ENCODE measurements at places on chromosomes 4 and X. TPM values are rescaled to one million over a fixed set of nuclear protein-coding genes. Genes with fewer than 3 reads are reported as not detected.

MAGED4 gene
- total RNA-seq, result 11.6 TPM

KCND1 gene
- total RNA-seq, result 1.1 TPM

TRIM61 gene
- total RNA-seq, result not detected

XKRX gene
- total RNA-seq, result 0.66 TPM

TKTL2 gene
- not detected for total RNA-seq

LPAR4 gene
- not detected for total RNA-seq

MAOB gene
- total RNA-seq, result 0.25 TPM

DKK2 gene
- not detected for total RNA-seq

NSG1 gene
- total RNA-seq, result 7.2 TPM

MMRN1 gene
- total RNA-seq, result not detected

INPP4B gene
- 5.6 TPM for total RNA-seq

CT45A10 gene
- not detected for total RNA-seq

RIPPLY1 gene
- 0.11 TPM for total RNA-seq

KLHL4 gene
- total RNA-seq, result 6.7 TPM

TLL1 gene
- total RNA-seq, result 0.38 TPM

SYTL4 gene
- 3.8 TPM for total RNA-seq

EDNRA gene
- 0.58 TPM for total RNA-seq

TMPRSS11B gene
- not detected for total RNA-seq

MAP3K15 gene
- 1.9 TPM for total RNA-seq

SPARCL1 gene
- total RNA-seq, result not detected

ERCC6L gene
- 9.8 TPM for total RNA-seq

CENPVL3 gene
- not detected for total RNA-seq

CXorf65 gene
- total RNA-seq, result not detected

FRAS1 gene
- total RNA-seq, result 1.7 TPM

RHOXF2 gene
- total RNA-seq, result not detected

TLR10 gene
- total RNA-seq, result not detected

GYPE gene
- total RNA-seq, result not detected

ZCCHC12 gene
- total RNA-seq, result 0.21 TPM

CCDC149 gene
- total RNA-seq, result 1.8 TPM

C4orf50 gene
- total RNA-seq, result not detected

AFM gene
- total RNA-seq, result not detected

CYP4V2 gene
- 2.8 TPM for total RNA-seq

LIN54 gene
- 7.2 TPM for total RNA-seq
